ENCODE measurements at places on chromosomes 1 and 21.

DNA sequence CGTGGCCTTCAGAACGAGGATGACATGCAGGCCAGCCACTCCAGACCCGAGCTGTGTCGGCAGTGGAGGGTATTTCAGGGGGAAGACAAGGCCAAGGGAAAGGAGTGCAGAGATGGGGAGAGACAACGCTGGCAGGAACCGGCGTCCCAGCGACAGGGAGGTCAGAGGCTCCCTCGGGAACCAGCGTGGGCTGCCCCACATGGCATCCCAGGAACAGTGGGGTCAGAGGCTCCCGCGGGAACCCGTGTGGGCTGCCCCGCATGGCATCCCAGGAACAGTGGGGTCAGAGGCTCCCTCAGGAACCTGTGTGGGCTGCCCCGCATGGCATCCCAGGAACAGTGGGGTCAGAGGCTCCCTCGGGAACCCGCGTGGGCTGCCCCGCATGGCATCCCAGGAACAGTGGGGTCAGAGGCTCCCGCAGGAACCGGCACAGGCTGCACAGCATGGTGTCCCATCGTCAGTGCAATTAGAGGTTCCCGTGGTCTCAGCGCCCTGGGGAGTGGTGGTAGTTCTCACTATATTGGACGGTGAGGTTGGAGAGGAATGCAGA is 43.0 kb downstream of the SLC19A1 start:
- DNase-seq = no peak

DNA sequence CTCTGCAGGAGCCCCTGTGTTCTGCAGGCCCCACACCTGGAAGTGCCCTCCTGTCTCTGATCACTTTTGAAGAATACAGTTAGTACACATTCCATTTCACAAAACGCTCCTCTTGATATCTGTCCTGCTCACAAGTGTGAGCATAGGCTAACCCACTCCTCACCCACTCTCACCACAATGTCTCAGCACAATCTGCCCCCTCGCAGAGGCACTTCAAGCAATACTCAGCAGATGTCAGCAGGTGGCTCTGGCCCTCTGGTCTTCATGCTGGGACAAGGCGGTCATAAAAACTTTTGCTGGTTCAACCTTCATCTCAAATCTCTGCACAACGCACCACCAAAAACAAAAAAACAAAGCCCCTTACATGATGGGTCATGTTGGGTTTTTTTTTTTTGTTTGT is 671.2 kb downstream of the MATN1 start:
- DNase-seq = no peak

DNA sequence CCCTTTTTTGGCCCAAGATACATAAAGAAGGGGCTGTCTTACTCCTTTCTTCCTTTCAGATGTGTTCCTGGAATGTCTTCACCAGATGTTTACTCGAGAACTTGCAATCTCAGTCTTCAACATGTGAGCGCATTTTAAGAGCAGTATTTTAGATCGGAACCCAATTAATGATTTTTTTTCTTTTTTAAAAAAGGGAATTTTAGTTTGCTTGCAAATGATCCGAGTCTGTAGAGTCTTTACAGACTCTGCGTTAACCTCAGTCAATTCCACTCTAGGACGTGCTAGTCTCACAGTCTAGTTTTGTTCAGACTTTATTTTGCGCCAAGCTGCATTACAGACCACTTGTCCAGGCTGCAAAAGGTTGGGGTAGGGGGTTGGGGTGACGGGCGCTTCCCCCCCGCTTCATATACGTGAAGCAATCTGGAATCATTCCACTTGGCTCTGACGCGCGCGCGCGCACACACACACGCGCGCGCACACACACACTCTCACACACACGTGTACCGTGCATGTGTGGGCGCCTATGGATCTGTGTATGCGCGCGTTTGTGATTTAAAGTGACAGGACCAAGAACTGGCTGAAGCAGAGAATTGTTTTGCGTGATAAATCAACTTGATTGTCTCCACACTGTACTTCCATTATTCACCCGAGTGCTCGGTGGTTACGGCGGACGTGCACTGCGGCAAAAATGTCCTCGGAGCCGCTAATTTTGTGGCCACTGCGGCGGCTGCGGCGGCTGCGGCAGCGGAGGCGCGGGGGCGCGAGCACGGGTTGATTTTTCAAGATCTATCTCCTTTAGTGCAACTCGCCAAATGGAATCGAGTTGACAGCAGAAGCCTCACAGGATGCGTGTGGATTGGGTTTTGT is 25.6 kb upstream of the NFIA start:
- DNase-seq = peak; percentile 65

DNA sequence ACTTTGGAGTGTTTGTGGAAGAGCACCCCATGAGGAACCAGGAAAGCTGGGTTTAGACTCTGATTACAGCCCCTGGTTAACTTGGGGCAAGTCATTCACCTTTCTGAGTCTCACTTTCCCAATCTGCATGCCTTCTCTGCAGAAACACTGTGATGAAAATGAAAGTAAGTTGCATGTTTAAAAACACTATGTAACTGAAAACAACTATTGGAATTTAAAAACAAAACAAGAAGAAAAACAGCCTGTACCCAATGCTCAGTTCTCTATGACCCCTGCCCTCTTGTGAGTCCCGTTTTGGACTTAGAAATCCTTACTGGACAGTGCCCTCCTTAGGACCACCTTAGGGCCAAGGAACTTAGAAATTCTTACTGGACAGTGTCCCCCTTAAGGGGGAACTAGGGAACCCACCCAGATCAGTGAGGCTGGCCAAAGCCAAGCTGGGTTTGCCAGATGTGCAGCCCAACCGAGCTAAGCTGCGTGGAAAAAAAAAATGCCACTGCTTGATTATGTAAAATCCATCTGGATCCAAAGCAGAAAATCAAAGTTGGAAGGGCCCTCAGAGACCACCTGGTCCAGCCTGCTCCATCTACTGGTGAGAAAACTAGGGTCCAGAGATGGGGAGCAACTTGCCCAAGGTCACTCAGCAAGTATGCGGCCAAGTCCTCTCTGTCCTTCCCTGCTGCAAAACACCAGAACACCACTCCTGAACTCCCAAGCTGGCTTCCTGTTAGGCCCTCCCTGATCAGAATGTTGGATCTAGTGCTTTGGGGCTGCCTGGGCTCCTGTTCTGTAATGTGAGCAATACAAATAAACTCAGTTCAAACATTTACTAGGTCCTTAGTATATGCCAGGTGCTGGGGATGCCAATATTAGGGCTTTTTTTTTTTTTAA is 77.7 kb downstream of the MRPL37 start:
- no peak for DNase-seq

DNA sequence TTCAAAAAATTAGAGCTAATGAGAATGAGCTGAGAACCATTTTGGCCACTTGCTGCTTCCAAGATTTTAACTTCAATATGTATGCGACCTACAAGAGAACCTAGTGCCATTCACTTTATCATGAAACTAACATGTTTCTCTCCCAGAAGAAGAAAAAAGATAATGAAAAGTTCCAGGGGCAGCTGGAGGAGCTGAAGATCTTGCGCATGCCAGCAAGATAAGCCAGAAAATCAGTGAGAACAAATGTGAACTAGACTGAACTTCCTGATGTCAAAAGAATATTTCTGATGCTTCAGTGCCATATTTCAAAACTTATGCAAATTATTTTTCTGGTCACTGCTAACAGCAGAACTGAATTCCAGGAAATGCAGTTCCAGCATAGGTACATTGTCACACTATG is 1265.1 kb downstream of the BRINP3 start:
- DNase-seq = no peak

DNA sequence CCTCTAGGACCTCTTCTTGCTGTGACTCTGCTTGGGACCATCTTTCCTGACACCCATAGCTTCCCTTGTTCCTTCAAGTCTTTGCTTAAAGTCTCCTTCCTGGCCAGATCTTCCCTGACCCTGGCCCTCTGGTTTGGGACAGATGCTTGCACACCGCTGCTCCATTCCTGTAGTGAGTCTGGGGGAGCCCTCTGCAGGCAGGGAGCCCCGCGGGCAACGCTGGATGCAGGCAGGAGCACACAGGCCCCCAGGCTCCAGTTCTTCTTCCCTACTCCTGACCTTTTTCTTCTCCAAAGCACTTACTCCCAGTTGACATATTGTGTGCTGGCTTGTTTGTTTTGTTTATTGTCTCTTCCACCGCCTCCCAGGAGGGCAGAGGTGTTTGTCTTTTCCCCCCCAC is 413.4 kb downstream of the CAMTA1 start:
- no peak for DNase-seq

DNA sequence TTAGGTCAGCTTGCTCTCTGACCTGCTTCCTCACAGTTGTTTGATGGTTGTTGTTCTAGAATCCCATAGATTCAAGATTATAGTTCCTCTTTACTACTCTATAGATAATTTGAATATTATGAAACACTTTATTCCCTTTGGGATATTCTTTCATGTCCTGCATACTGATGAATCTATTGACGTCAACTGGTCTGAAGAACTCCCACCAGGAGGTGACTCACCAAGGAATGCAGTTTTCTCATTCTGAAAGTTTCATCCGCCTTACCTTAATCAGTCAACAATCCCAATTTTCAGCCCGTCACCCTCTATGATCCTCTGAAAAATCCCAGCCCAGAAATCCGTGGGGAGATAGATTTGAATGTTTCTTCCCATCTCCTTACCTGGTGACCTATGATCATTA is 834.1 kb upstream of the PRMT6 start:
- no peak for DNase-seq

DNA sequence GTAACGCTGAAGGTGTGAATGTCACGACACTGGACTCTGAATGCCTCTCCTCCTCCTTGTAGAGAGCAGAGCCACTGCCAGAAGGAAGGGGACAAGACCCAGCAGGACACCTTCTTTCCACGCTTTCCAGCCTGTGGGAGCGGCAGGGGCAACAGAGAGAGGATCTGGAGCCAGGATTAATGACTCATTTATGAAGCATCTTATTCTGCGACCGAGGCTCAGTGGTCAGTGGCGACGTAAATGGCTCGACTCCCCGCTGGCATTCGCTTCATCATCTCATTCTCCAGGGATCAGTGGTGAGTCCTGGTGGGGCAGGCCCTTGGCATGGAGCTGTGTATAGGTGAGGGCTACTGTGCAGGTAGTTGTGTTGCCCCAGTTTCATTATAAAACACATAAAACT is 4.6 kb downstream of the SLC37A1 start:
- no peak for DNase-seq

- DNase-seq = no peak
These were observed 227.9 kb downstream of the KCNH1 start for GRCh38 chr1:210905944-210906453.

DNA sequence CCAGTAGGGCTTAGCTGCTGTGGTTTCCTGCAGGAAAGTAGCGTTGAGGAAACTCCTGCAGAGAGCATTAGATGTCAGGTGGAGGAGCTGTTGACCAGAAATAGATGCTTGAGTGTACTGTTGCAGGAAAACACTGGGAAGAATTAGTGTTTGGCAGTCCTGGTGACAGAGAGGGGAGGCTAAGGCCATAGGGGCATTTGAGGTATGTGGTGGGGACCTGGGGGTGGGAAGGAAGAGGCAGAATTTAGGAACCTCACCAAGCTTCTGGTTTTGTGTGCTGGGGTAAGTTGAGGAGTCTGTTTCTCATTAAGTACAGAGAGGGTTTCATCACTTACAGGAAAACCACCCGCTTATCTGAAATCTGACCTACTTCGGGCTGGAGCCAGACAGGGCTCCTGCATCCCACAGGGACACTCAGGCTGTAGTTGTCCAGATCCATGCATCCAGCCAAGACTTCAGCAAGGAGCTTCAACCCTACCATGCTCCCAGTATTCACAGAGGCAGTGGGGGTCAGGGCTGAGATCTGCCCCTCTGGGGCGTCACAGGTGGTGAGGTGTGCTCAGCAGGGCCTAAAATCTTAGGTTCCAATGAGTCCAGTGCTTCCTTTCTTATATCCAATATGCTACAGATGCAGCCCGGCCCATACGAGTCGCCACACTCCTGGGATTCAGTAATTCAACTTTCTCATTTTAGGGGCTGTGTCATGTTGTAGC is 15.1 kb downstream of the SH2D2A start:
- no peak for DNase-seq

- DNase-seq = no peak
These were observed 81.6 kb downstream of the MATN1 start for GRCh38 chr1:30641572-30642353.

DNA sequence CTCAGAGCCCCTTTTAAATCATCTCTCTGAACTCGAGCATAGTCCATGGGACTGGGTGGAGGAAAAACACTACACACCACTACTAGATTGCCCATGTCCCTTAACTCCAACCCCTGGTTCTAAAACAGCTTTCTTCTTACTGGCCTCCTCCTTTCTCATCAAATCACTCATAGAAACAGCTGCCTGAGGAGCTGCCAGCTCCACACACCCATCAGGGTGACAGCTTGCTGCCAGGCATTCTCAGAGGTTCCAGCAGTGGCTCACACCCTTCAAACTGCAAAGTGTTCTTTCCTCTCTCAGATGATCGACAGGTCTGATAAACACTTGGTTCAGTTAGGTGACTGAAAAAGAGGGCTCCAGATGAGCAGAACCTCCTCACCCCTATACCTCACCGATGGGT is 543.0 kb upstream of the PLXNA2 start:
- no peak for DNase-seq

GRCh38 chr1:70008660-70009059 is 196.7 kb downstream of the LRRC40 start:
- no peak for DNase-seq

DNA sequence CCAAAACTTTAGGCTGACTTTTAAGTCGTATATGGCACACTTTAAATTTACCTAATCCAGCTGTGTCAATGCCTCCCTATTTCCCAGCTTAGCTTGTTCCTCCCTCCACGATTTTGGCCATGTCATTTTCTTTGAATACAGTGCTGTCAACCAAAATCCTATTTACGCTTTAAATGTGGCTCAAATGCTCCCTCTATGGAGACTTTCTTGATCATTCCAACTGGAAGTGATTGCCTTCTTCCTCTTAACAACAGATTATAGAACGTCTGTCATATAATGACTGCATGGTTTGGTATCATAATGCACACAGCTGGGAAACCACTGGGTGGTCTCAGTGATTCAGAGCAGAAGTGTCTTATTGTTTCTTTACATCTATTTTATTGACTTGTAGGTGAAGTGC is 18.9 kb upstream of the BATF3 start:
- peak; percentile 75 for DNase-seq

DNA sequence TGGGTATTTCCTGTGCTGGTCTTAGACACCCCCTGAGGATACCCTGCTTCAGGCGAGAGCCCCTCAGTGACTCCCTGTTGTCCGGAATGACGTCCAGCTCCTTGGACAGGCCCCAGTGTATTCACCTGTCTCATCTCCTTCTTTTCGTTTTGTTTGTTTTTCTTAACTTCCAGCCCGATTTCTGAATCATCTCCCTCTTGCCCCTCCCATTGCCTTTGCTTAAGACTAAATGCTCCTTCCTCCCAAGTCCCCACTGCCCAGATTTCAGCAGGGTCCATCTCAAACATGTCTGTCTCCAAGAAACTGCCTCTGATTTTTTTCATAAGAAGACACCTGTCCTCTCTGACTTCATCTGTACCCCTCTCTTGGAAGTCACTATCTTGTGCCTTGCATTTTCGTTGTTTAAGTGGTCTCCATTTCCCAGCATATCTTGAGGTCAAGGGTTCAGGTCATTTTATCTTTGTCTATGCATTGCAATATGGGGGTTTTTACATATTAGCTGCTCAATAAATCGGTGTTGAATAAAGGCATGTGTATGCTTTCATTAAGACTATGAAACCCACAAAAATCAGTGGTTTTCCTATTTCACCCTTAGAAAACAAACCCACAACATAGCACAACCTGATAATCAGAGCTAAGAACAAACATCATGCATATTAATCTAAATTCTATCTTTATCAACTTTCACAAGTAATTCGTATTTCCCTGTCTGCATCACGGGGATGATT is 58.4 kb upstream of the LGALS8 start:
- DNase-seq = no peak
